ENCODE measurements at places on chromosomes 7 and 10.

- DNase-seq = no peak
- H3K4me3 ChIP-seq = no peak overlapping the region
Observed at GRCh38 chr7:119132436-119132835, 907.9 kb downstream of the ANKRD7 start.

- peaks cover 5% of the 10 kb centered on the region for H3K27me3 ChIP-seq
- no peak overlapping the region for H3K4me3 ChIP-seq
- no peak for DNase-seq
- H3K27ac ChIP-seq = no peak overlapping the region
Observed at GRCh38 chr7:106590209-106590816, 70.6 kb downstream of the CCDC71L start.

GRCh38 chr10:131081786-131082185 is 229.7 kb downstream of the TCERG1L start:
- H3K27ac ChIP-seq = no peak overlapping the region
- no peak for DNase-seq
- no peaks in the 10 kb centered on the region for H3K36me3 ChIP-seq
- no peak overlapping the region for H3K4me3 ChIP-seq
- H3K4me1 ChIP-seq = no peaks in the 10 kb centered on the region

DNA sequence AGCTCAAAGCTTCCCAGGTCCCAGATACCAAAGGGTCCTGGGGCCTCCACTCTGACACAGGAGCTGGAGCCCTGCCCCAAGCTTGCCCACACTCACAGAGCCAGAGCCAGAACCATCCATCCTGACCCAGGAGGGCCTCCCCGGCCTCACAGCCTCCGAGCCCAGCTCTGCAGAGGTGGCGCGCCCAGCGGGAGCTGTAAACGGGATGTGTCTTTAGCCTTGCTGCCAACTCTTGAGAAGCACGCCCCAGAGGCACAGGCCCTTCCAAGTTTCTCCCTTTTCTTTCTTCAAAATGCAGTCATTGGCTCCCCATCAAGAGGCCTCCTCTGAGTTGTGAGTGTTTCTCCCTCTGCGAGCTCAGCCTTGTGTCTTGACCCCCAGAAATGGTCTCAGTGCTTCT is 75.0 kb downstream of the PDGFA start:
- H3K4me1 ChIP-seq = no peaks in the 10 kb centered on the region
- H3K27me3 ChIP-seq = no peaks in the 10 kb centered on the region
- no peaks in the 10 kb centered on the region for H3K36me3 ChIP-seq
- H3K27ac ChIP-seq = no peak overlapping the region

GRCh38 chr10:88880282-88881076 is 434 bp downstream of the STAMBPL1 start:
- peak overlapping the region; percentile 100 for H3K27ac ChIP-seq
- peak; percentile 42 for DNase-seq
- H3K36me3 ChIP-seq = no peaks in the 10 kb centered on the region
- peaks cover 45% of the 10 kb centered on the region for H3K4me1 ChIP-seq
- peak overlapping the region; percentile 67 for H3K4me3 ChIP-seq
- H3K27me3 ChIP-seq = no peaks in the 10 kb centered on the region

GRCh38 chr10:109993551-109994330 is 14.0 kb upstream of the ADD3 start:
- no peak for DNase-seq
- H3K4me3 ChIP-seq = no peak overlapping the region
- no peaks in the 10 kb centered on the region for H3K36me3 ChIP-seq
- peaks cover 7% of the 10 kb centered on the region for H3K27me3 ChIP-seq
- no peaks in the 10 kb centered on the region for H3K4me1 ChIP-seq
